Mesothelial cell of epicardium (in vitro differentiated cells): ENCODE measurements at places on chromosomes 6 and 20.

DNA sequence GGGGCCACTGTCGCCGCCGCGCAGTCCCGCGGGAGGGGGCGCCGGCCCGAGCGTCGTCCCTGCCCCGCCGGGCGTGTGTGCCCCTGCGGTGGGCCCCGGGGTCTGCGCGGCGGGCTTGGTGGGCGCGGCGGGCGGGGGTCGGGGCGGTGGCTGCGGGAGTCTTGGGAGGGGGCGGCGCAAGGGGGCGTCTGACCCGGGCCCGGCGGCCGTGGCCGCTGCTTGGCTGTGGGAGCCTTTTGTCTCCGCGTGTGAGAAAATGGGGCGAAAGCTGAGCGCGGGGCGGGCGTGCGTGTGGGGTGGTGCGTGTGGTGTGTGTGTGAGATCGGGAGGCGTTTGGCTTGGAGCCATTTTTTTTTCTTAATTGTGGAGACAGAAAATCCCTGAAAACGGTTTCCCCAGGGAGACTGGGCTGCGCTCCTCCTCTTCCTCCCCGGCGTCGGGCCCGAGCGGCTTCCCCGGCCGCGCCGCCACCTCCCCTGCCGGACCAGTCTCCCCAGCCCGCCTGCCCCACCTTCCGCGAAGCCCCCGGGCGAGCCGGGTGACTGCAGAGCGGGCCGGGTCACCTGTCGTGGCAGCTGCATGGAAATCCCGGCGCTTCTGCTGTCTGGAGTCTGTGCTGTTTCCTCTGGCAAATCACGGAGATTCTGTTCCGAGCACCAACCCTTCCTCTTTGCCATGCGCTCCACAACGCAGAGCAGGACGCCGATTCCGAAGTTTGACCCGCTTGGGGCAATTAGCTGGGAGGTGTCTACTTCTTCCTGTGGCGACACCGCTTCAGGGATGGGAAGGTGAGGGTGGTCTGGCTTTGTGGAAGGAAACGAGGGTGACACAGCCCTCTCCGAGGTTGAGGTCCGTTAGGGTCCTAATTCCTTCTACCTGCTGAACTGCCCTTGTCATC lies 64.4 kb downstream of the GTF2H5 start:
- H3K4me1 ChIP-seq: peaks cover 20% of the 10 kb centered on the region
- H3K27me3 ChIP-seq: no peaks in the 10 kb centered on the region
- peak overlapping the region; percentile 88 for H3K4me3 ChIP-seq

DNA sequence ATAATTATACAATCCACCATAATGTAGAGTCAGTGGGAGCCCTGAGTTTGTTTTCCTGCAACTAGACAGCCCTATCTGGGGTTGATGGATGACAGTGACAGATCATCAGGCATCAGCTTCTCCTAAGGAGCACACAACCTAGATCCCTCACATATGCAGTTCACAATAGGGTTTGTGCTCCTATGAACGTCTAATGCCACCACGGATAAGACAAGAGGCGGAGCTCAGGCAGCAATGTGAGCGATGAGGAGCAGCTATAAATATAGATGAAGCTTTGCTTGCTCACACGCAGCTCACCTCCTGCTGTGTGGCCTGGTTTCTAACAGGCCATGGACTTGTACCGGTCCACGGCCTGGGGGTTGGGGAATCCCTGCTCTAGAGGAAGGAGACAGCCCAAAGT lies 25.9 kb downstream of the EDEM2 start:
- H3K27ac ChIP-seq: no peak overlapping the region
- no peak for DNase-seq
- peaks cover 47% of the 10 kb centered on the region for H3K36me3 ChIP-seq
- no peaks in the 10 kb centered on the region for H3K4me1 ChIP-seq

DNA sequence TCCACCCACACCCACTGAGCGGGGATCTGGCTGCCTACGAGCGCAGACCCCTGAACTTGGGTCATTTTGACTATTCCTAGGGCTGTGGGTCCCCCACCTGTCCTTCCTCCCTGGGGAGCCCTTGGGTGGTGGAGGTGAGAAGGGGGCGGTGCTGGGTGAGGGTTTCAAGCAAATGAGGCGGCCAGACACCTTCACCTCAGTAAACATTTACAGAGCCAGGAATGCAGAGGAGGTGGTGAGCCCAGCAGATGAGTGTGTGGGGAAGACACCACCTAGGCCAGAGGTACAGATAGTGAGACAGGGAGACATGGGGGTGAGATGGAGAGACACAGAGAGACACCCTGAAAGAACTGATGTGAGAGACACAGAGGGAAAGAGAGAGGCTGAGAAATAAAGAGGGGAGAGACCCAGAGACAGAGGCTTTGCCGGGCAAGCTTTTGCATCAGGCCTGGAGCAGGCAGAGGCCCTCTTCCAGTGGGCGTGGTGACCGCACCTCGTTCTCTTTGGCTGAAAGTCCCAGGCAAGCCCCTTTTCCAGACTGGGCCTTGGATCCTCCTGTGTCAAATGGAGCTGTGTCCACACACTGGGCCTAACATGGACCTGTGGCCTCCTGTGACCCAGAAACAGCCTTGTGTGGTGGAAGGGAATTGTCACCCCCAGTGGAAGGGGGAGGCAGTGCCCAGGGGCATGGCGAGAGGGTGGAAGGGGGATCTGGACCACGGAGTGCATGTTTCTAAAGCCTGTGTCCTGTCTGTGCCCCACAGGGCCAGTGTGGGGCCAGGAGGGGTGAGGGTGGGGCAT lies 29.7 kb downstream of the CEBPB start:
- no peak overlapping the region for H3K4me3 ChIP-seq
- H3K4me1 ChIP-seq: peaks cover 21% of the 10 kb centered on the region
- H3K36me3 ChIP-seq: no peaks in the 10 kb centered on the region
- H3K27ac ChIP-seq: no peak overlapping the region

- no peak for DNase-seq
- H3K27ac ChIP-seq: peak overlapping the region; percentile 92
- H3K36me3 ChIP-seq: no peaks in the 10 kb centered on the region
- peak overlapping the region; percentile 80 for H3K4me3 ChIP-seq
- H3K27me3 ChIP-seq: no peaks in the 10 kb centered on the region
- H3K4me1 ChIP-seq: peaks cover 31% of the 10 kb centered on the region
These were observed 1.5 kb upstream of the RREB1 start for GRCh38 chr6:7106215-7106751.

GRCh38 chr6:92354270-92354829 lies 1065.0 kb downstream of the EPHA7 start:
- no peaks in the 10 kb centered on the region for H3K27me3 ChIP-seq
- no peak for DNase-seq
- H3K27ac ChIP-seq: peak overlapping the region; percentile 7
- no peak overlapping the region for H3K4me3 ChIP-seq
- H3K4me1 ChIP-seq: peaks cover 8% of the 10 kb centered on the region

- no peak overlapping the region for H3K27ac ChIP-seq
- no peaks in the 10 kb centered on the region for H3K4me1 ChIP-seq
- no peak for DNase-seq
- no peak overlapping the region for H3K4me3 ChIP-seq
These were observed 184.8 kb downstream of the HIVEP2 start for GRCh38 chr6:142760152-142760551.

DNA sequence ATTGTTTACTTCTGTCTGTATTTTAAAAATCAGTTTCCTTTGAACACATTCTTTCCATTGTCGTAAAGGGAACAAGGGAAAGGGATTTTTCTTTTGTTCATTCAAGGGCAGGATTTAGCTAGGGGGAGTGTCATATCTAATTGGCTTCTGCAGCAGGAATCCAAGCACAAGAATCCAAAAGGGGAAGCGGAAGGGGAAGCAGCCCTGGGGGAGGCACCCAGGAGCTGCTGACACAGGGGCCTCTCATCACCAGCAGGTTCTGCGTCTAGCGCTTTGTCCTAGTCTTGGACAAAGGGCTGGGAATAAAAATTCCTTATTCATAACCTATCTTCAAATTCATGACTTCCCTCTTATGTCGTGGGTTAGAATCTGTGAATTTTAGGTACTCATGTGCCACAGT lies 13.7 kb downstream of the RIPK1 start:
- peaks cover 3% of the 10 kb centered on the region for H3K4me1 ChIP-seq
- no peak overlapping the region for H3K27ac ChIP-seq
- H3K4me3 ChIP-seq: no peak overlapping the region
- H3K36me3 ChIP-seq: peaks cover 76% of the 10 kb centered on the region
- no peak for DNase-seq

- H3K36me3 ChIP-seq: no peaks in the 10 kb centered on the region
- no peak for DNase-seq
- no peaks in the 10 kb centered on the region for H3K27me3 ChIP-seq
- peak overlapping the region; percentile 30 for H3K27ac ChIP-seq
These were observed 5.3 kb upstream of the IP6K3 start for GRCh38 chr6:33751771-33752645.

- no peaks in the 10 kb centered on the region for H3K27me3 ChIP-seq
- DNase-seq: no peak
- H3K36me3 ChIP-seq: peaks cover 3% of the 10 kb centered on the region
- no peak overlapping the region for H3K4me3 ChIP-seq
- no peak overlapping the region for H3K27ac ChIP-seq
- peaks cover 25% of the 10 kb centered on the region for H3K4me1 ChIP-seq
These were observed 232.9 kb downstream of the TSHZ2 start for GRCh38 chr20:53205046-53205445.
